ENCODE measurements at places on chromosomes 7 and 10.

DNA sequence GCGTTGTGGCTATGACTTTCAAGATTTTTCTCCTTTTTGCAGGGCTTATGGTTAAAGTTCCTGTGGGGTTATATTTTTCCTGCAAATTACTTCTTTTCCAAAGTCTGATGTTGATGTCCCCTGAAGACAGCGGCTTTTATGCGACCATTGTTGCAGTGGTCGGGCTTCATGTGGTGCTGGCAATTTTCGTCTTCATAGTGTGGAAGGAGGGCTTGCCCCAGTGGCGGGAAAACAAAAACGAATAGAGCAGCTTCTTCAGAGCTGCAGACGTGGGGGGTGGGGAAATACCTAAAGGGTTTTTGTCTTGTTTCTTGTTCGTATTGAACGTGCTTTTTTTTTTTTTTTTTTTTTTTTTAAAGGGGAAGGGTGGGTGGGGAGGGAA is 53.8 kb downstream of the MCMBP start:
- peak; percentile 61 for DNase-seq

GRCh38 chr10:65798133-65798532 is 1127.7 kb upstream of the LRRTM3 start:
- DNase-seq: no peak

DNA sequence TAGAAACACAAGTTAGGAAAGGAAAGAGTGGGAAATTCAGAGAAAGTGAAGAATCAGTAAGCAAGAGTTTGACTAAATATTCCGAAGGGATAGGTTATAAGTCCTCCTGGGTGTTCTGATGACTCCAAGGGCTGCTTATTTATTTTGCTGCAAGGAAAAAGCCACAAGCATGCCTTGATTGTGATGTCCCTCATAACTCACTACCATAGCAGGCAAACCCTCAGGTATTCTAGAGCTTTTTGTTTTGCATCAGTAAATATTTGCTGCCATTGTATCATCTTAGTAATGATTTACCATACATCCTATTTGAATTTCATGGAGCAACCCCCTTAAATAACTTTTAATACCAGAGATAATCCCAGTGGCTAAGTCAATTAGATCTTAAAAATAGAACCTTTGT is 688.1 kb downstream of the SUGCT start:
- DNase-seq: no peak

DNA sequence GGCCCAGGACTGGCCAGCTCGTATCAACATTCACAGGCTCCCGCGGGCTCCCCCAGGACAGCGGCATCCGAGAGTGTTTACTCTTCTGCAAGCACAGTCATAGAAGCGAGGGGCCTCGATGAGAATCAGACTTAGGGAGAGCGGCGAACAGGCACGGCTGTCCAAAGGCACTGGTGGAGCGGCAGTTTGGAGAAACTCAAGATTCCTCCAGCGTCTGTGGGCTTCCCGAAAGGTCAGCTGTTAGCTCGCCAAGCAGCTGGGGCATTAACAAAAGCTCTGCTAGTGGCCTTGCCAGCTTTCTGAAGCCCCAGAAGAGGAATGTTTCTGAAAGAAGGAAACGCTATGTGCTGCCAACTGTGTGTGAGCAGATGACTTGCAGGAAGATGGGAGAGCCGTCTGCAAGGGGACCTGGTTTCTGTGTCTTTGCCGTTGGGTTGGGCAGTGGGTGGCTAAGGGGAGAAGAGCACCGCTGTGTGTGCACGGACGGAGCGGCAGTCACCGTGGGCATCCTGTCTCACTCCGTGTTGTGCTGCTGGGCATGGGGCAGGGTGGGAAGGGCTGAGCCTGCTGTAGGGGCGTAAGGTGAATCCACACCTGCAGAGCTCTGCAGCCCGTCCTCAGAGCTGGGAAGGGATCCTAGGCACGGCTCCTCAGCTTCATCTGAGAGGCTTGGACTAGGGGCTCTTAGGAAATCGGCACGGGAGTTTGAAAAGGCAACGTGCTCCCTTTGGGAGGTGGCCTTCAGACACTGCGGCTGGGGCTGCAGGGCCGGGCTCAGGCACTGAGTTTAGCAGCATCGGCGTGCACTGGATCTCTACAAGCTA is 42.1 kb downstream of the AMZ1 start:
- peak; percentile 67 for DNase-seq

DNA sequence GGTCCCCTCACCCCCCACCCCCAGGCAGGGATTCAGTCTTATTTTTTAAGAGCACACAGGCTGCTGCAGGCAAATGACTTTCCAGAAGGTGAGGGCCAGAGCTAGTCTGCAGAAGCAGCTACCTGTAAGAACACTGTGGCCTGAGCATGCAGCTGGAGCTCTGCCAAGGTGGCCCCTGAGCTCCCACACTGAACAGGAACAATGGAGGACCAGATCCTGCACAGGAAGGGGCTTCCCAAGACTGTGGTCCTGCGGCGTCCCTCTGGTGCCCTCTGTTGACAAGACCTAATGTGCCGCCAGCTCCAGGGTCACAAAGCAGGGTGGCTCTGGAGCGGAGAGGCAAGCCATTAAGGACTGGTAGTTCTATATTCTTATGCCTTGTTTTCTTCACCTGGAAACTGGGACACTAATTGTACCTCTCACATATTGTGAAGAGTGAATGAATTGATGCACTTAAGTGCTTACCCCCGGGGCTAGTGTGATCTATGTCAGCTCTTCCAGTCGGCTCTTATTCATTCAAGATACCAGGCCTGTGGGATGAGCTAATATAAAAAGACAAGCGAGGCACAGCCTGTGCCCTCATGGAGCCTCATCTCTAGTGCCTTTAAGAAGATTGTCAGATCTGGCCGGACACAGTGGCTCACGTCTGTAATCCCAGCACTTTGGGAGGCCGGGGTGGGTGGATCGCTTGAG is 8.0 kb upstream of the BEND7 start:
- peak; percentile 62 for DNase-seq

- DNase-seq: no peak
These were observed 599.6 kb downstream of the INHBA start for GRCh38 chr7:41103331-41103730.
